ENCODE measurements at places on chromosomes 13 and 19.
A peak's percentile ranks its signal among the peaks of the same experiment; 100 is the strongest.

- DNase-seq = no peak
Measured at GRCh38 chr13:77002590-77003190, 10.8 kb downstream of the CLN5 start.

DNA sequence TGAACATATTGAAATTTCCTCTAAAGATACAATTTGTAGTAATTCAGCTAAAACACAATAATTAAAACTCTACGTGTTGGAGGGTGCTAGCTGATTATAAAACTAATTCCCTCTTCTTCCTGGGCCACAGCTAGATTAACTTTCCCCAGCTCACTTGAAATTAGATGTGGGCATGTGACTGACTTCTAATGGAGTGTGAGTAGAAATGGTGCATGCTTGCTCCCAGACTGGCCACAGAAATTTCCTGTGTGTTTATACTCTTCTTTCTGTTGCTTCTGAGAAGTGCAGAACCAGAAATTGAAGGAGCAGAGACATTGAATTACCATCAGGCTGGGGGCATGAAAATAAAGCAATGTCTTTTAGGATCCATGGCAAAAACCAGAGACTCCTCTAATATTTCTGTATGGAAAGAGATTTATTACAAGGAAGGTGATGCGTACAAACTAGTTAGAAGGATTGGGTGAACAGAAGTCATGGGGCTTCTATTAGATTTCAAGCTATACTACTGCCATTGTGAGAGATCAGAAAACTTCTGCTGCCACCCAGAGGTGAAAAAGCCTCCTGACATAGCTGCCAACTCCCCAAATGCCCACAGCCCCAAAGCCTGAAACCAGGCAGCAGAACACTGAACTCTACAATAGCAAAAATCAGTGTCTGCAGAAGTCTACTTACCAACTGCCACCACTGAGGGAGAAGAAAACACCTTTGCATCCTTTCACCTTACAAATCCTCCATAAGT lies 379.2 kb upstream of the MIR17HG start:
- no peak for DNase-seq

GRCh38 chr13:110106726-110107125 lies 200.2 kb downstream of the COL4A1 start:
- no peak for DNase-seq

DNA sequence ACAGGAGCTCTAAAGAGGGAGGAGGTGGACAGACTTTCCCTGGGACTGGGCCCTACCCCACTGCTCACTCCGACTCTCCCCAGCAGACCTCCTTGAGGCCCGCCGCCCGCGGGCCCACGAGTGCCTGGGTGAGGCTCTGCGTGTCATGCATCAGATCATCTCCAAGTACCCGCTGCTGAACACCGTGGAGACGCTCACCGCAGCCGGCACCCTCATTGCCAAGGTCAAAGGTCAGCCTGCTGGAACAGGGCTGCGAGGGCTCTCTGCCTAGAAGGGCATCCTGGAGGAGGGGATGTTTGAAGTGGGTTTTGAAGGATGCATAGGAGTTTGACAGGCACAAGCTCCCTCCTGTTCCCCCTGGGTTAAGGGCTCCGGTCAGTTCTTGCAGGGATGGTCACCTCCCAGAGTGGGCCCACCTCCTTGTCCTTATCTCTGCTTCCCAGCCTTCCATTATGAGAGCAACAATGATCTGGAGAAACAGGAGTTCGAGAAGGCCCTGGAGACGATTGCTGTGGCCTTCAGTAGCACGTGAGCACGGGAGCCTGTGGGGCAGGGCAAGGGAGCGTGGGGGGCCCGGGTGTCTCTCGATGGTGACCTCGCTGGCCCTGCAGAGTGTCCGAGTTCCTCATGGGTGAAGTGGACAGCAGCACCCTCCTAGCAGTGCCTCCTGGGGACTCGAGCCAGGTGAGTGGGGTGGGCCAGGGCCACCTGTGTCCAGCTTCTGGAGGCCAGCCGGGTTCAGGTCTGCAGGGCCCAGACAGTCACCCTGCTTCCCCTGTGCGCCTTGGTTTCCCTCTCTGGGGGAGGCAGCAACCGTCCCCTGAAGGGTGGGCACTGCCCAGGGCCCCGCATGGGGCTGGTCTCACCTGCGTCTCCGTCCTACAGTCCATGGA lies 6.3 kb downstream of the ARHGAP45 start:
- DNase-seq = no peak

- DNase-seq = peak; percentile 57
Measured at GRCh38 chr19:5001615-5002014, 32.7 kb downstream of the KDM4B start.
